Left lung (tissue), 14 donors: ENCODE measurements at places on chromosomes 7 and 10. TPM values are rescaled to one million over a fixed set of nuclear protein-coding genes. Genes with fewer than 3 reads are reported as not detected.

- DNase-seq, result no peak
Measured at GRCh38 chr7:156194813-156195212, 382.6 kb upstream of the SHH start.

DNA sequence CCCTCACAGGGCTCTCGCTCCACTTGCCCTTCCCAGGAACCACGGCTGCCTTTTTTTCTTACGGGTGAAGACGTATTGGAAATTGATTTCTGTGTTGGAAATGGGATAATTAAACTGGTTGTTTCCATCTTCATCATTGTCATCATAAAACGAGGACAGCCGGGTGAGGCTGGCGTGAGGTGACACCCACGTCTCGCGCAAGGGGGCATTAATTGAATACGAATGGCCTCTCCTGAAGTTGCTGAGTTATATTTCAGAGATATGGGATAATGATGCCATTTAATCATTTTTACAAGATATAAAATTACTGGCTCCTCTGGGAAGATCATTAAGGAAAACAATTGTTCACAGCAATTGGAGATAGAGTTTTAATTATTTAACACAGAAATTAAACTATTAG, 18.3 kb upstream of the NKX6-2 start:
- DNase-seq, result peak; percentile 16

The KIAA1217 gene
- 28.3 TPM for total RNA-seq

The CYP26C1 gene
- total RNA-seq, result 0.09 TPM

DNA sequence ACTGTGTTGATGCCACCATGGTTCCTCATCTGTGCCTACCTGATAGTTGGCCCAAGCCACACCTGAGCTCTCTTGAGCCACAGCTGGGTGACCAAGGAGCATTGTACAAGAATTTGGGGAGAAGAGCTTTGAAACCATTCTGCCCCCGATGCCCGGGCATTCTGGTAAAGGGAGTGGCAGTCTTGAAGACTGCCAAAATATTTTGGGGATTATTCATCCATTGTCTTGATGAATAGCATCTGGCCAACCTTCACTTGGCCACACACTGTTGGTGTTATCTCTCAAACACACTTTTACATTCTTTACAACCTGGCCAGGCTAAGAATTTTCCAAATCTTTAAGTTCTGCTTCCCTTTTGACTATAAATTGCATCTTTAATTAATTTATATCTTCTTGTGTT, 113.1 kb upstream of the PCBD1 start:
- DNase-seq, result no peak

DNA sequence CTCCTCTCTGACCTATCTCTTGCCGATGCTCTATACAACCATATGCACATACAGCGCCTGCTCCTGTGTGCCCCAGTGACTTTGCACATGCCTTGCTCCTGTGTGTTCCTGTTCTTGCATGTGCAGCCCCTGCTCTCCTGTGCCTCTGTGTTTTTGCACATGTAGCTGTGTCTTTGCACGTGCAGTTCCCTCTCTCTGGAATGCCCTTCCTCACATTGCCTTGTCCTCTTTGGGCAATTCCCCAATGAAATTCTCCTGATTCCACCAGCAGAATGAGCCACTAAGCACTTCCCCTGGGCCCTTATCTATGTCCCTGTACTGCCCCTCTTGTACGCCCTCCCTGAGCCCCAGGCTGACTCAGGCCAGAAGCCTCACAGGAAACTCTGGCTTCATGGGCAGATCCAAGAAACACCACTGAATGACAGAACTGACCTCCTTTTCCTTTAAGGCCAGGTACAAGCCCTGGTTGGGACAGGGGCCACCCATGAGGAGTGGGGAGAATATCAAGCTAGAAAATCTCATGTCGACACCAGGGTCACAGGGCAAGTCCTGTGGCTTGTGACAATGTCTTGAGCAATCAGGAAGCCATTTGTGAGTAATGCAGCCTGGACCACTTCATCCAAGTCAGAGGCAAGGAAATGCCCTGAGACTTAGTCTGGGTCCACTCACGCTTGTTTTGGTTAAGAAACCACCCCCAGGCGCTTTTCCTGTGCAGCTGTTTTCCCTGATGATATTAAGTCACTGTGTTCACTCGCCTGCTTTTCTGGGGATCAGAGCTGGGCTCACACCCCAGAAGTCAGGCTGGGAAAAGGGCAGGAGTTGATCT, 1.9 kb upstream of the ARHGAP22 start:
- DNase-seq, result no peak

- no peak for DNase-seq
Measured at GRCh38 chr10:33804584-33804983, 470.1 kb upstream of the NRP1 start.

GRCh38 chr7:24172856-24173255, 111.1 kb upstream of the NPY start:
- DNase-seq, result peak; percentile 49

GRCh38 chr7:91940171-91940570, 491 bp upstream of the AKAP9 start:
- no peak for DNase-seq

- DNase-seq, result no peak
Measured at GRCh38 chr7:14095233-14095950, 105.9 kb upstream of the ETV1 start.

DNA sequence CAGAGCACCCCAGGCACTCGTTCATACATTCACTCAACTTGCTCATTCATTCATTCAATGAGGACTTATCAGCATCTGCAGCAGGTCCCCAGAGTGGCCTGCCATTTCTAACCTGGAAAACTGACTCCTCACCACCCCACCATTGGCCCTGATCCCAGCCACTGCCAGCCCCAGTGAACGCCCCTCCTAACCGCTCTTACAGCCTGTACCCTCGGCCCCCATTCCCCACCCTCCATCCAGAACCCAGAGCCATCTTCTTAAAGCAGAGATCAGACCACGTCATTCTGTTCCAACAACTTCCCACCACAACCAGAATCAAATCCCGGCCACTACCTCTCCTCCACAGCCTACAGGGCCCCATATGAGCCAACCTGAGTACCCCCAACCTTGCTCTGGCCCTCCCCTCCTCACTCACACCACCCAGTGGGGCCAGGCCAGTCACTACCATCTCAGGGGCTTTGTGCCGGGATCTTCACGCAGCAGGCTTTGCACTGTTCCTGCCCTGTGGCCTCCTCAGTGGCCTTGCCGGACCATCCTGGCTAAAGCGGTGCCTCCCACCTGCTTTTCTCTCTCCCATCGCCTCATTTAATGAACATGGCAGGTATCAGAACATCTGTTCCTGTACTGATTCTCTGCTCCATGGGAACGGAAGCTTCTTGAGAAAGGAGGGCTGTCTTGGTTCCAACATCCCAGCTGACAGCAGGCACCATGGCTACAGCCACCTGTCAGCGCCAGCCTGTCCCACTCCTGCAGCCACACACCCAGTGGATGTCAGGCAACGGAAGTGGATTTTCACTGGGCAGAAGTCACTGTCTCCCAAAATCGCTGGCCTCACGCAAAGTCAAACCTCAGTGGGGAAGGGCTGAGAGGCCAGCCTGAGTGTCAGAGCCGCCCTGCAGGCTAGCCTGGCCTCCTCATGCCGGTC, 45.4 kb downstream of the FAM53B start:
- no peak for DNase-seq

DNA sequence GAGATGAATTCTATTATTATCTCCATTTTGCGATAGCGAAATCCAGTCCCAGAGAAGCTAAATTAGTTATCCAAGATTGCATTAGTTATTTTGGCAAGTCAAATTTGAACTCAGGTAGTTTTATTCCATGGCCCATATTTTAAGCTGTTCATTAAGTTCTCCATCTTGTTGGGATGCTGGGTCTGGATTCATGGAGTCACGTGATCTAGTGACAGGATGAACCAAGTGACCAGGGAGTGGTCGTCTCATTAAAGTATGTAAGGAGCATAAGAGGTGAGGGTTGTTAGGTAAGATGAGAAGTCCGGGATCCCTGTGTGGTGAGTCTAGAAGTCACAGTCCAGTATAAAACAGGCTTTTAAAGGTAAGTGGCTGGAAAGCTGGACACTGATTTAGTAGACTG, 740.5 kb downstream of the PCDH15 start:
- no peak for DNase-seq

GRCh38 chr10:56622335-56622973, 261.4 kb upstream of the ZWINT start:
- no peak for DNase-seq

DNA sequence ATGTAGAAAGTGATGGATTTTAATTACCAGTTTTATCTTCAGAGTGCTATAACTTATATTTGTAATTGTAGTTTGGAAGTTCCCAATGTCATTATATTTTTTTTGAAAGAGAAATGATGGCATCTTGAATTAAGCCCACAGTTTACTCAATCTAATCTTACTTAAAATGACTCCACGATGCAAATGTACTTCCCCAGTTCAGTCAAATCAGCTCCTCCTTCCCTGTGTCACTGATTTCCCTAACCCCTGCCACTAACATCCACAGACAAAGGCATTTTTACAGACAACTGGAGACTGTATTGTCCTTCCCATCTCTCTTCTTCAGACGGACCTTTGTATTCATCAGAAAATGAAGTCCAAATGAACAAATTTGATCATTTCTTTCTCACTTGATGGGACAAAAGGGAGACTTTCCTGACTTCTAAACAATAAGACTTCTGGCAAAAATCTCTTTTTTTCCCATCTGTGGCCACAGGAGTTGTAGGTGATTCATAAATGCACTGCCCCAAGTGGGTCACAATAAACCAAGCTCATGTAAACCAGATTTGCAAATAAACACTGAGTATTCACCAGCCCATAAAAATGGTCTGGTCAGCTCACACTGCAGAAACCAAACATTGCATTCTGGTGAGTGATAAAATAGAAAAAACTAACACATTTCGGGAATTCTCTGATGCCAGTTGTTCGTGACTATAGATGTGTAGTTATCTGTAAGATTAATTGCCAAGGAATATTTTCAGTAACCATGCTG, 162.9 kb downstream of the FANK1 start:
- no peak for DNase-seq

- peak; percentile 53 for DNase-seq
Measured at GRCh38 chr10:103759100-103759781, 96.1 kb downstream of the SH3PXD2A start.

DNA sequence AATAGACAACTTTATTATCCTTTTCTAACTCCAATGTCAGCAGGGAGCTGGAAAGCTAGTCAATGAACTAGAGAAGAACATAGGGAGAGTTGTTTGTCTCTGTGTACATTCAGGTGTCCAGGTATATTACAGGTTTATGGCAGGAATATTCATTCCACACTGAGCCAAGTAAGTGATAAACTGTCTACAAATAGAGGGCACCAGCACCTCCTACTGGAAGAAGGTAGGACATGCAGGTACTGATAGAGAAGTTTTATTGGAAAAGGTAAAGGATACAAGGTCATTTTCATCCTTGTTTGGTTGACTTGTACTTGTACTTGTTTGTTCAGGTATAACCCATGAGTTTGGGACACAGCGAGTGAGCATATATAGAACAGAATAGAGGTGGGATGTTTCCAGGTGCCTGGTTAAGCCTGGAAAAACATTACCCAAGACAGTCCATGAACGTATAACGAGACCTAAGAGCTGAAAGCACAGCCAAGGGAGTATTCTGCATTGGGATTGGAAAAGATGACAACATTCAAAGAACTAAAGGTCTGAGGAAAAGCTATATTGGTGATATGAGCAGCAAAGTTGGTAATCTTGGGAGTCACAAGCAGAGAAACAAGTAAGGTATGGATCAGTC, 61.4 kb upstream of the PPP1R3C start:
- DNase-seq, result no peak

- DNase-seq, result no peak
Measured at GRCh38 chr10:3056280-3057037, 10.9 kb upstream of the PFKP start.

GRCh38 chr10:100371482-100372027, 24.5 kb downstream of the SCD start:
- DNase-seq, result no peak

The LIMK1 gene
- 40.8 TPM for total RNA-seq

GRCh38 chr7:26103596-26103995, 48.4 kb upstream of the NFE2L3 start:
- DNase-seq, result no peak

GRCh38 chr7:126305671-126306070, 947.1 kb downstream of the GRM8 start:
- DNase-seq, result no peak

- peak; percentile 4 for DNase-seq
Measured at GRCh38 chr7:16847381-16847860, 34.4 kb downstream of the AGR3 start.

DNA sequence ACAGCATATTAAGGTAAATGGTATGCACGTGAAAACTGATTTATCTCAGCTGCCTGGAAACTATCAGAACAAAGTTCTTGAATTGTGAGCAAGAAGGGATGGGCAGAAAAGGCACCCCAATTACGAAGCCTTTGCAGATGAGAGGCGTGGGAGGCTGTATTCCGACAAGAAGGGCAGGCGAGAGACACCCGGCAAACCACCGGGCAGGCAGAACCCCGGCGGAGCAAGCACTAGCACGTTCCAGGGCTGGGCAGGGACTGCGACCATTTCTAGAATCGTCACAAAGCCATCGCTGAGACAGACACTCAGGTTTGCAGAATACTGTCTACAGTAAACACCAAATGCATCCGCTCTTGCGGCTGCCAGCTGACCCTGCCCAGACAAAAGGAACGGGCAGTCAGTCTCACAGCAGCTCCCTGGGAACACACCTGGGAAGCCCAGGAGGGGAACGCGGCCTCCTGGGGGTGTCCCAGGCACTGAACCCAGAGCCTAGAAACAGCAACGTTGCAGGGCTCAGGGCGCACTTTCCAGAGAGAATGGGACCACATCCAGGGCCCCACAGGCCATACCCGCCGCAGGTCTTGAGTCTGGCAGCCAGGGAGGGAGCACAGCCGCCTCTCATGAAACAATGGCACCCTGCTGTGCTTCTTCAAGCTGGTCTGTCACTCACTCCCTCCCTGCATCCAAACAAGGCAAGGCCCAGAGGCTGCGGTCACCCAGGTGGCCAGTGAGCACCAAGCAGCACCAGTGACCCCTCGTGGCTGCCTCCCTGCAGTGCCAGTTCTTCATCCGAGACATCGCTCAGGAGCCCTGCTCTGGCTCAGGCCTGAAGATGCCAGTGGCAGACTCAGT, 261.9 kb downstream of the PTPRN2 start:
- no peak for DNase-seq

GRCh38 chr7:130226333-130226732, 18.7 kb downstream of the SSMEM1 start:
- DNase-seq, result no peak

The PRSS37 gene
- not detected for total RNA-seq

DNA sequence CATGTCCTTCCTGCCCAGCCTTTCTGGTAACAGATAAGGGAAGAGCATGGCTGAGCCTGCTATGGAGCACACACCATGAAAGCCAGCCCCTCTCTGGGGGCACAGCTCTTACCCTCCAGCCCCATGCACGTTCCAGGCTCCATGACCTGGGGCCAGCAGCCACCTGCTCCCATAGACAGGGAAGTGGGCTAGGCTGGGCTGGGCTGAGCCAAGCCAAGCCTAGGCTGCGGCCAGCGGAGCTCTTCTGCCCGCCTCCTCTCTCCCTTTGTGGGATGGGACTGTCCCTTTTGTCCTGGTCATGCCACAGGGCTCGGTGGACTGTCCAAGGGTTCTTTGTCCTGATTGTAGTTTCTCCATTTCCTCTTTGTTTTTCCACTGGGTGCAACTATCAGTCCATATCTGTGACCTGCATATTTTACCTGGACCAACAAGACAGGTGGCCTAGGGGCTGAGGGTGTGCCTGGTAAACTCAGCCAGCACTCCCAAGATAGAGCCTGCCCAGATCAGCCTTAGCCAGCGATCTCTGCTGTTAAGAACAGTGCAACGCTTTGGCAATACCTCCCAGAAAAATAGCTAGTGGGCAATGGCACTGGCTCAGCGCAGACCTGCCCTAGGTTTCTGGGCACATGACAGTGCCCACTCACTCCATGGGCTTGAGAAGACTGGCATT, 97.2 kb upstream of the BTBD16 start:
- DNase-seq, result no peak
